Testis (tissue), 5 donors: ENCODE measurements at places on chromosomes 4 and X.

DNA sequence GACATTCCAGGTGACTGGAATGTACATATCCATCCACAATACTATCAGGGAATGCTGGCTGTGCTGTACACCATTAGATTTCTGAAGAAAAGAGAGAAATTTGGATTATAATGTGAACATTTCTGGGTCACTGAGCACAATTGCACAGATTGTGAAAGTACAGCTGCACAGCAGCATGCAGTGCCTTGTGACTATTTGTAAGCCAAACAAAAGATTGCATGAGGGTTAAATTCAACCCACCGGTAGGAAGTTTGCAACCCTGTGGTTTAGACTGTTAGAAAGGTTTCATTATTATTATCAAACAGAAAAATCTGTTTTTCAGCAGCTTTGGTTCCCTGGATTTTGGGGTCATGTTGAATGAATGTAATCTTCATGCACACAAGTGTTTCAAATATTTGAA lies 24.5 kb downstream of the DDIT4L start:
- no peak for DNase-seq

DNA sequence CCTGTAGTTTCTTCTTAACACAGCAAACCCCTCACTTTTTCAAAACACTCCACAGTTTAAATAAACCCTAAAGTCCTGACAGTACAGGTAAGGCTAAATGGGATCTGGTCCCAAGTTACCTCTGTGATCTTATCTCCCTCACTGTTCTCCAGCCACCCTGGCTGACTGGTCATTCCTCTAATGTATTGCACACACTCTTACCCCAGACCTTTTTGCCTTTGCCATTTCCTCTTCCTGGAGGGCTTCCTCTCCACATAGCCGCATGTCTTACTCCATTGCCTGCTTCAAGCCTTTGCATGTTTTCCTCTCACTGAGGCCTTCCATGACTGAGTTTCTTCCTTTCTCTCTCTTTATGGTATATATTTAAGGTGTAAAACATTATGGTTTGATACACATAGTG lies 19.5 kb upstream of the ANXA3 start:
- DNase-seq: no peak

DNA sequence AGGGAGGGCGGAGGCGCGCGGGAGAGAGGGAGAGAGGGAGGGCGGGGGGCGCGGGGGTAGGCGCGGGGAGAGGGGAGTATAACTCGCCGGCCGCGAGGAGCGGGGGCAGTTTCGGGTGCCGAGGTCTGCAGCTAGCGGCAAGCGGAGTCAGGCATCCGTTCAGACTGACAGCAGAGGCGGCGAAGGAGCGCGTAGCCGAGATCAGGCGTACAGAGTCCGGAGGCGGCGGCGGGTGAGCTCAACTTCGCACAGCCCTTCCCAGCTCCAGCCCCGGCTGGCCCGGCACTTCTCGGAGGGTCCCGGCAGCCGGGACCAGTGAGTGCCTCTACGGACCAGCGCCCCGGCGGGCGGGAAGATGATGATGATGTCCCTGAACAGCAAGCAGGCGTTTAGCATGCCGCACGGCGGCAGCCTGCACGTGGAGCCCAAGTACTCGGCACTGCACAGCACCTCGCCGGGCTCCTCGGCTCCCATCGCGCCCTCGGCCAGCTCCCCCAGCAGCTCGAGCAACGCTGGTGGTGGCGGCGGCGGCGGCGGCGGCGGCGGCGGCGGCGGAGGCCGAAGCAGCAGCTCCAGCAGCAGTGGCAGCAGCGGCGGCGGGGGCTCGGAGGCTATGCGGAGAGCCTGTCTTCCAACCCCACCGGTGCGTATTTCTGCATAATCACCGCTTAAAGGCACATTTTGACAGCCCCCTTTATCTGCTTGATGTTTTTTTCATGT lies at the start of gene POU4F2:
POU4F2 (plus strand) TSS at position 108 of the 720 bp plus-strand sequence; CDS start at position 356, 248 bp downstream.
- DNase-seq: peak; percentile 23

DNA sequence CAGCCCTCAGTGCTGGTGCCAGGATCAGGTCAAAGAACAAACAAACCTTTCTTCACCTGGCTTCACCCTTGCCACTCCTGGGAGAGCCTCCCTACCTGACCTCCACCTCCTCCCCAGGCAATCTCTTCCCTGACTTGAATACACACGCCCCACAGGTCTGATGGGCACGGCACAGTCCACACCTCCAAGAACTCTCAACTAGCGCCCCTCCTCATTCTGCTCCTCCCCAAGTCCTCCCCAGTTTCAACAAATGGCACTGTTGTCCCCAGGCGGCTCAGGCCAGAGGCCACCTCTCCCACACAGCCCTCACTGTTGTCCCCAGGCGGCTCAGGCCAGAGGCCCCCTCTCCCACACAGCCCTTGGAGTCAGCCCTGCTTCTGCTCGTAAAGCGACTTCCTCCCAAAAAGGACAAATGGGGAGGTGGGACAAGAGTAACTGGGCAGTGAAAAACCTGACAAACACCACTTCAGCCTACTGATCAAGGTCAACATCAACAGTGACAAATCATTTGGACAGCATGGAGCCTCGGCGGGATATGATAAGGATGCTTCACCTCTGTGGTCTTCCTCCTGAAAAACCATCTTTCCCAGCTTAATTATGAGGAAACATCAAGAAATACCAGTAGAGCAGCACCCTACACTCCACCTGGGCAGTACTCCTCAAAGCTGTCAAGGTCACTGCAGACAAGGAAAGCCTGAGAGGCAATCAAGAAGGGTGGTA lies 2.9 kb downstream of the LETM1 start:
- peak; percentile 40 for DNase-seq

GRCh38 chr4:110480031-110480549 lies 4.1 kb downstream of the ENPEP start:
- DNase-seq: no peak

DNA sequence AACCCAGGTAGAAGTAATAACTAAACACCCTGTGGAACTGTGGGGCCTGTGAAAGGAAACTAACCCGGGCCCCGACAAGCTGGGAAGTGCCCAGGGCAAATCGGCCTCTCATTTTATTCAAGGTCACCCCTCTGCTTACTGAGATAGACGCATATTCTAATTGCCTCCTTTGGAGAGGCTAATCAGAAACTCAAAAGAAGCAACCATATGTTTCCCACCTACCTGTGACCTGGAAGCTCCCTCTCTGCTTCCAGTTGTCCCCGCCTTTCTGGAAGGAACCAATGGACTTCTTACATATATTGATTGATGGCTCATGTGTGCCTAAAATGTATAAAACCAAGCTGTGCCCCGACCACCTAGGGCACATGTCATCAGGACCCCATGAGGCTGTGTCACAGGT lies 23.1 kb upstream of the DHRSX start:
- DNase-seq: no peak

GRCh38 chr4:123304151-123304964 lies 92.2 kb upstream of the SPRY1 start:
- DNase-seq: peak; percentile 57

DNA sequence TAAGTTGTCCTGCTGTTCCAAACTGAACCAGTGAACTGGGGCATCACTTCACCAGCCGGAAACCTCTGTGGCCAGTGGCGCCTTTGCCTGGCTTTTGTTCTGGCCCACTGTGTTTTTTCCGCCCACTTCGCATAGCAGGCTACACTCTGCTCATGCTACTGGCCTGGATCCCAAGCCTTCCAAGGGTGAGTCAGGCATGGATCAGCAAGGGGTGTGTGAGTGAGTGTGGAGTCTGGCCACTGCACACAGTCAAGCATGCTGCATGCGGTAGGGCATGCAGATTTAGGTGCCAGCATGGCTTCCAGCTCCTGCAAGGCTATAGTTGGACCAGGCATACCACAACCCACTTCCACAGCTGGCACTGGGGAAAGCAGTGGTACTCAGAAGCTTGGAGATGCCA lies 1967.9 kb downstream of the C4orf33 start:
- no peak for DNase-seq

DNA sequence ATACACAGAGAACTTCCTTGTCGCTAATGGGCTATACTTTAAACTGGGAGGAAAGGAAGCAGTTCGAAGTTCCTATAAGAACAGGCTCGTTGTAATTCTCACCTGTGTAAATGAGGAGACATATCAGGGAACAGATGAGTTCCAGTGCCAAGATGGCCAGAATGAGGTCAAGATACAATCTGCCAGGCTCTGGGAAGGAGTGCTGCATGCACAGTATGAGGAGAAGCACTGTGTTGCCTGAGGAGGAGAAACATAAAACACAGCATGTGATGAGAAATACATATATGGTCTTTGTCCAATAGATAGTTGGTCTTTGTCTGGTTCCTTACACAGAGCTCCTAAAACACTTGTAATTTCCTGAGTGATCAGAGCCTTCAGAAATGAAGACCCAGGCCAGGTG lies 24.3 kb downstream of the TMEM192 start:
- no peak for DNase-seq

DNA sequence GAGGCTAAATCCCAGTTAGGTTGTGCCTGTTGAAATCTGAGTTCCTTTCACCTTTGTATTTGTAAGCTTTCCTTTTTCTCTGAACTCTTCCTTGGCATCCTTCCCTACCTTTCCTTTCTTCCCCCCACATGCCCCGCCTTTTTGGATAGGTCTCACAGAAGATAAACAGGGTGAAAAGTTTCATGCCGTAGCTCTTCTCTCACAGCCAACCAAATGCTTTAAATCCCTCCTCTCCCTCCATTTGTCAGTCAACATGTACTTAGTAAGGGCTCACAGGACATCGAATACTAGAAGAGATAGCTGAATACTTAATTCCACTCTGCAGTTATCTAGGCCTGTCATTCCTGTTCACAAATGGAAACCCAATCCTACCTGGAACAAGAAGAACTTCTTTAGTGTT lies 107.1 kb upstream of the BMPR1B start:
- DNase-seq: no peak

DNA sequence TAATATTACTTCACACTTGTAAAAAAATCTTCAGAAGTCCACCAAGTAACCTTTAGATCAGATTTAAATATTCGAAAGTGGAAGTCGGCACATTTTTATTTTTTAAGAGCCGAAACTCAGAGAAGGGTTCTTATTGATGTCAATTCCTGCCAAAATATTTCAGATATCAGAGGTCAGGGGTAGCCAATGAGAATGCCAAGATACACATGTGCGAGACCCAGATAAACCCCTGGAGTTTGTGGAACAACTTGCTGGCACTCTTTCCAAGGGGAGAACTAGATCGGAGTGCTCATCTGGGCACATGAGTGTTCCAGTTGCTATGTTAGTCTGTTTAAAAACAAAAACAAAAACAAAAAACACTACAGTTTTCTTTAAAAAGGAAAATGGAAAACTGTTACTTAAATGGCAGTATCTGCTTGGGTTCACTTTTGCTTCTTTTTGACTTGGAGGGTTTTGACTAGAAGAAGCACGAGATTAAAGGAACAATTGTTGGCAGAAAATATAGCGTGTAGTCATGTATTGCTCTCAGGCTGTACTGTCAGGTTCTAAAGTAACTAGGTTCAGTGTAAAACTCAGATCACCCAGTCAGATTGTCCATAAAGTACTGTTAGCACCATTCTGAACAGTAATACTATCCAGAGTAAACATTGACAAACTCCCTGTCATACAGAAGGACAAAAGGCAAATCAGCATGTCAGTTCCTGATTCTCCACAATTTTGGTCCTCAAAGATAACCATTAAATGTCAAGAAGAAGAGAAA lies 188.0 kb upstream of the PACRGL start:
- DNase-seq: no peak

- DNase-seq: no peak
Measured at GRCh38 chr4:78121338-78121904, 64.3 kb downstream of the FRAS1 start.

GRCh38 chrX:130071611-130072344 lies 38.5 kb downstream of the ELF4 start:
- no peak for DNase-seq

DNA sequence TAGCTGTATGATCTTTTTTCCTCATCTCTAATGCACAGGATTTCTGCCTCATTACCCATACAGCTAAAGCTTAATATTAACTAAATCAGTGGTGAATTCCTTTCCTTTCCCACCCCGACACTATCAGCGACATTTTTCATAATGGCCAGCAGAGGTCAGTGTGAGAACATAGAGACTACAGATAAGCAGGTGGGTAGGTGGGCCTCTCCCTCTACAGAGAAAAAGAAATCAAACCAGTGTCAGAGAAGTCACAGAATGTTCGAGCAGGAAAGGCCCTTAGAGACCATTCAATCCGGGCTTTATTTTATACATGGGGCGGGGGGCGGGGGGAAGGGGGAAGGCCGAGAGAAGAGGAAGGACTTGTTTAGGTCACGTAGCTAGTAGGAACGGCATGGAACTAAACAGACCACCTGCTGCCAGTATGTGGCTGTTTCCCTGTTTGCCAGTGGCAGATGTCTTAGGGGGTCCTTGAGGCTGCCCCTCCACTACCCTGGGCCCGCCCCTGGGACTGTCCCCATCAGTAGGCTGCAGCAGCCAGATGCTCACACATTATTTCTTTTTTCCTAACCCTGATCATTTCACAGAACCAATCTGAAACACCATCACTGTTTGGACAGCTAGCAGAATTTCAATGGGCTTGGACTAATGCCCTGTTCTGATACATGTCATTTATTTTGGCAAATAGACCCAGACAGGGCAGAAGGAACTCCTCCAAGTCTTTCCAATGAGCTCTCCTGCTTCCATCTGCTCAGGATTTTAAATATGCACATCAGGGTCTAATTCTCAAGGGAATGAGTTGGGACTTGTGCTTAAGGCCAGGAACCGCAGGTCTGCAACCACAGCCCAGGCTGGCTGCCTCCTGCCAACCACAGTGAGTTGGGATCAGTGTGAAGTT lies 133.4 kb downstream of the ATG4A start:
- DNase-seq: peak; percentile 20

- no peak for DNase-seq
Measured at GRCh38 chr4:99144070-99144469, at the start of gene ADH4. TSS of gene ADH4 (minus strand) at chr4:99144297. CDS start at chr4:99144222, 75 bp downstream.

GRCh38 chr4:119040694-119041185 lies 94.9 kb upstream of the MYOZ2 start:
- DNase-seq: no peak

- DNase-seq: no peak
Measured at GRCh38 chr4:1277667-1278665, 11.7 kb upstream of the MAEA start.

DNA sequence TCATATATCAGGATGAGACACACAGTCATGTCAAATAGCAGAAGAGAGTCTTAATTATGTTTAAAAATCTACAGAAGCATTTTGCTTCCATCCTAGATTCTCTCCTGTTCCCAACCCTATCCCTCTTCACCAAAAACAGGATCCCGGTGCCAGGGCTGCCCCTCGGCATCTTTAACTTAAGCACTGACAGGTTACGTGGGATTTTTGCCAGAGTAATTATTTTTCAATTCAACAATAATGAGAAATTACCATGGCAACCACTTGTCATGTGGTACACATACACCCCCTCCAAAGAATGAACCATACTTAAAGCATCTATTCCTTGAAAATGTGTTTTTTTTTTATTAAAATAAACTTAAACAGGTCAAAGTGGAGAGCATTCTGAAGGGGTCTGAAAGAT lies 130.6 kb downstream of the LDB2 start:
- no peak for DNase-seq

- DNase-seq: no peak
Measured at GRCh38 chr4:172708184-172708583, 460.4 kb upstream of the GALNT7 start.
